ENCODE measurements at places on chromosomes 12 and 14. TPM values are rescaled to one million over a fixed set of nuclear protein-coding genes. Genes with fewer than 3 reads are reported as not detected.

DNA sequence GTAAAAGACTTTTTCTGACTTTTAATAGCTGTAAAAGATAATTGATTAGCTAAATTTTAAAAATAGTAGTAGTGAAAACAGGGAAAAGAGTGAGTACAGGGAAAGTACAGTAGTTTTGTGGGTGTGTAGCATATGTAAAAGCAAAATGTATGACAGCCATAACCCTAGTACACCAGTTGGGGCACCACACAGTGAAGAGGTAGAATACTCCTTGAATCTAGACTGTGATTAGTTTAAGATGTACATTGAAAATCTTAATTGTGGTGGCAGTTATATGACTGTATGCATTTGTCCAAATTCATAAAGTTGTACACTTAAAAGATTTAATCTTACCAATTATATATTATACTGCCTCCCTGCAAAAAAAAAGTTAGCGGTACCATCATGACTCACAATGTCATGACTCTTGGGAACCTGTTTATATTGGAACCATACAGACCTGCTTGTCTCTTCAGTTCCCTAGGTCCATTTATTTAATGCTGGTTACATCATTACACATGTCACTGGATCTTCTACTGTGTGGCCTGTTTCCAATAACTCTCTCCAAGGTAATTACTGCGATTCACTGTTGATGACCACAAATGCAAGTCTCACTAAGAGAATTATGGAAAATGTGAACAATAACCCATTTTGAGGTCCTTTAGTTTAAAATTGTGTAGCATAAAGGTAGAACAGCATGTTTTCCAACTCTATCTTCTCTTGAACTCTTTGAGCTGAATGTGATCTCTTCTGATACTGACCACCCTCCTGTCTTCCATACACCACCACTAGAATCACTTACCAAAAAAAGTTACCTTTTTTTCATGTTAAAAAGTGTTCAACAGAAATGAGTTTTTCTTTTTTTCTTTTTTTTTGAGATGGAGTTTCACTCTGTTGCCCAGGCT is 264.2 kb upstream of the AMIGO2 start:
- DNase-seq = peak; percentile 53

DNA sequence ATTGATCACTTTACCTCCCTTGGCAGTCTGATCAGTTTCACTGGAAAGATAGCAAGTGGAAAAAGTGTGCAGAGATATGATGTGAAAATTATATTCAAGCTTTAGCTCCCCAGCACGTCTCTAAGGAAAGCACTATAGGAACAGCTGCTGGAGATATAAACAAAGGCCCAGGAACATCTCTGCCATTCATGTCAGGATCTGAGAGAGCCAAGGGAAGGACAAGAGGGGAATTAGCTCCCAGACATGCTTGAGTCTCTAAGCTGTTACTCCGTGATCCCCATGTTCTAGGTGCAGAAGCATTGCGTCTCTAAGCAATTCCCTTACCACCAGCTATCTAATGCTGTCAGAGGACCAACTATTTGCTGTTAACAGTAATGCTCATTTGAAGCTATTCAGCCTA is 700.2 kb downstream of the DIO2 start:
- no peak for DNase-seq

GRCh38 chr14:32905013-32905412 is 33.7 kb upstream of the NPAS3 start:
- no peak for DNase-seq

FBRSL1 gene
- total RNA-seq = 2.6 TPM

- DNase-seq = no peak
Measured at GRCh38 chr14:91300957-91301356, 56.5 kb upstream of the GPR68 start.

- DNase-seq = no peak
Measured at GRCh38 chr12:104172570-104172947, 34.5 kb upstream of the NFYB start.

KRT72 gene
- total RNA-seq = not detected

DNA sequence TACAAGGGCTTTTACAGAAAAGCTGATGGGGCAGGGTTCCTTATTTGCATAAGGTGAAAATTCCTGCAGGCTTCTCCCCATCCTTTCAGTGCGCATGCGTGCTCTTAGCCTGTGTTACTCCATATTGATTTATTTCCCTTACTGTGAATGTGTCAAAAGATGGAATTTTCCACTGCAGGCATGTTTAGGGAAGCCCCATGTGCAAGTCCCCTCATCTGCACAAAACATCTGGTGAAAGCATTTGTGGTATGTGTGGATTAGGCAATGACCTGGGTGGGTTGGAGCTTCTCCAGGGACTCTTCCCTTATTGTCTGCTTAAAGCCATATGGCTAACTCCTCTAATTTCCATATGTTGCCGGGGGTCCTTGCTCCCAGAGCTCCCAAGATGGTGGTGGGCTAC is 912.7 kb upstream of the LRFN5 start:
- DNase-seq = no peak

- DNase-seq = no peak
Measured at GRCh38 chr14:74739293-74740030, 23.7 kb upstream of the YLPM1 start.
